ENCODE measurements at places on chromosomes 1 and 21.
A peak's percentile ranks its signal among the peaks of the same experiment; 100 is the strongest.

- no peak for DNase-seq
Observed at GRCh38 chr1:94462606-94463005, 44.4 kb downstream of the ABCD3 start.

GRCh38 chr1:176904057-176904751 is 260.3 kb downstream of the ASTN1 start:
- DNase-seq, result no peak

- DNase-seq, result no peak
Observed at GRCh38 chr1:162612606-162613400, 19.5 kb upstream of the DDR2 start.

GRCh38 chr1:150514913-150515327 is 632 bp upstream of the FALEC start:
- no peak for DNase-seq

- no peak for DNase-seq
Observed at GRCh38 chr1:109116286-109116685, 2.4 kb downstream of the ELAPOR1 start.

- peak; percentile 25 for DNase-seq
Observed at GRCh38 chr1:51058858-51059257, 43.2 kb upstream of the C1orf185 start.

All from CD4-positive, alpha-beta T cell treated with Interleukin-17A for 1 hour (primary cell).